MM.1S (cell line): ENCODE measurements at places on chromosomes 5 and 9.

GRCh38 chr5:72499730-72500129 is 7.5 kb downstream of the ZNF366 start:
- H3K36me3 ChIP-seq = no peaks in the 10 kb centered on the region
- H3K27ac ChIP-seq = no peak overlapping the region
- H3K27me3 ChIP-seq = no peaks in the 10 kb centered on the region
- DNase-seq = no peak
- no peaks in the 10 kb centered on the region for H3K4me1 ChIP-seq

GRCh38 chr9:97602430-97602829 is 30.7 kb downstream of the TSTD2 start:
- H3K36me3 ChIP-seq = 0 out of 2 replicates have a peak, but pooled peaks cover 2% of the 10 kb centered on the region
- no peak for DNase-seq
- peaks cover 16% of the 10 kb centered on the region for H3K4me1 ChIP-seq
- no peak overlapping the region for H3K27ac ChIP-seq
- H3K27me3 ChIP-seq = no peaks in the 10 kb centered on the region

DNA sequence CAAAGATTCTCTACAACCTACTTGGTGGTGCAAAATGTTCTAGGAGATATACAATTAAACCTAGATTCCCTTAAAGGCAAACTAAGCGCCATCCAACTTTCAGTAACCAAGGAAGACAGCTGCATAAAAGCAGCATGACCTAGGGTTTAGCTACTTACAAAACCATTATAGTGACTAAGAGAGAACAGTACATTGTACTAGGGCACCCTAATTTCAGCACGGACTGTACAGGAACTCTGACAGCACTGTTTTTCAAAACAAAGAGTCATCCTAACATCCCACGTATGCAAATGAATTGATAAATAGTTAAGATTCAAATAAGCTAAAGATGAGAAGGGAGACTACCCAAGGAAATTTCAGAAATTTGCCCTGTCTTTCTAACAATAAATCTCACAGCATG is 30.0 kb downstream of the STRBP start:
- H3K4me1 ChIP-seq = peaks cover 22% of the 10 kb centered on the region
- DNase-seq = no peak
- H3K36me3 ChIP-seq = no peaks in the 10 kb centered on the region
- H3K27ac ChIP-seq = no peak overlapping the region
- no peaks in the 10 kb centered on the region for H3K27me3 ChIP-seq

GRCh38 chr9:117906763-117907162 is 202.6 kb downstream of the TLR4 start:
- DNase-seq = no peak
- no peaks in the 10 kb centered on the region for H3K36me3 ChIP-seq
- no peak overlapping the region for H3K27ac ChIP-seq
- H3K27me3 ChIP-seq = no peaks in the 10 kb centered on the region

DNA sequence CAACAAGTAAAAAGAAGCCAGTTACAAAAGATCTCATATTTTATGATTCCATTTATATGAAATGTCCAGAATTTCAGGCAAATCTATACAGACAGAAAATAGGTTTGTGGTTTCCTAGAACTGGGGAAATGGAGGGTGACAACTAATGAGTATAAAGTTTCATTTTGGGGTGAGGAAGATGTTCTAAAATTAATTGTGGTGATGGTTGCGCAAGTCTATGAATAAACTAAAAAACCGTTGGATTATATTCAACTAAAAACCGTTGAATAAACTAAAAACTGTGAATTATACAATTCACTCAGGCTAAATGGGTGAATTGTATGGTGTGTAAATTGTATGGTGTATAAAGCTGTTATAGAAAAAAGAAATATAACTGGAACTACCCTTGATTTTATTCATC is 47.6 kb downstream of the ADAMTS6 start:
- no peak for DNase-seq
- H3K4me3 ChIP-seq = no peak overlapping the region
- H3K27ac ChIP-seq = no peak overlapping the region
- H3K27me3 ChIP-seq = no peaks in the 10 kb centered on the region

DNA sequence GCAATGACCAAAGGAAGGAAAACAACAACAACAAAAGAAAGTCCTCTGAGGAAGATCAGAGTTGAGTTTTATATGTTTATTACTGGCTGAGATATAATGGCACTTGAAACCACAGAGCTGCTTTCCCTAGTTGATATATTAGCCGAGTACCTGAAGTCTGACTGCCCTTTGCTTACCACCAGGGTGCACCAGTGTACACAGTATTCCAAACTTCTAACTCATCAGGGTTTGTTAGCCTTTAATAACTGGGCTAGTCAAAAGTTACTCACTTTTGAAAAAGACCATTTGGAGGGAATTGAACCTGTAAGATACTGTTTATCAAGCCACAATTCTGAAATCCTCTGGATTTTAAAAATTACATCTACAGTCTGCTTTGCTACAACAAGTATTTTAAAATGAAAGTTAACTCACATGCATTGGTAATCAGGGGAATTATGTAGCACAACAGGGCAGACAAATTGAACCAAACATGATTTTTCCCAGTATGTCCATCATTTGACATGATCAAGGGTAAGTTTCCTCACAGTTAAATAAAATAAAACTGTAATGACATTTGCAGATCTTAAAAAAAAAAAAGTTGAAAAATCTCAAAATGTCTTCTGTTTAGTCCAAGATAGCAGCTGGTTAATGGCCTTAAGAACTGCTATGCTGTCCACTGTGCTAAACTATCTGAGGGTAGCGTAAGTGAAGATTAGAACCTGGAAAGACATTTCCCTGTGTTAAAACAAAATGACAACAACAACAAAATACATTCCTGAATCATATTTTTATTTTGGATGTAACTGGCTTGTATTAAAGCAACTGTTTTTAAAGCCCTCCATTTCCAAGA is 57.3 kb upstream of the C6 start:
- DNase-seq = peak; percentile 54
- H3K27me3 ChIP-seq = no peaks in the 10 kb centered on the region
- no peaks in the 10 kb centered on the region for H3K4me1 ChIP-seq

GRCh38 chr9:20526500-20527319 is 95.6 kb downstream of the MLLT3 start:
- H3K4me3 ChIP-seq = no peak overlapping the region
- no peak for DNase-seq
- H3K27me3 ChIP-seq = no peaks in the 10 kb centered on the region
- no peaks in the 10 kb centered on the region for H3K36me3 ChIP-seq

DNA sequence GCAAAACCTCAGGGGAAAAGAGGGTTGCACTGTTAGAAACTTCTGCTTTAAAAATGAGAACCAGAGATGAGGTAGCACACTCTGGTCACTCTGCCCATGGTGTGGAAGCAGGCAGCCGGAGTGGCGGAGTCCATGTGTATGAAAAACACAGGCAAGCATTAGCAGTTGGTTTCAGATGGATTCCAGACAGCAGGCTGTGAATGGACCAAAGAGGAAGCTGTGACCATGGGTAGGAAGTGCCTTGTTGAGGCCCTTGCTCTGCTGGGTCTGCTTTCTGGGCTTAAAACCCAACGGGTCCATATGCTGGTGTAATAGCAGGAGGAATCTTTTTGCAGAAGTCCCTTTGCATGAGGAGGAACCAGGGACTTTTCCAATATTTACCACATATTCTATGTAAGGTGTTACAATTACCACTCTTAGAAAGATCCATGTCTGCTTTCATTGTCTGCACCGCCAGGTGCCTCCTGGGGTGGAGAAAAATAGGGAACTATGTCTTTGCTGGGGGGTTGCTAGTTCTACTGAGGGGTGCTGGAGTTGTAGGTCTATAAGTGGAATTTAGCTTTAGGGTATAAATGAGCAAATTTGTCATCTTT is 77.0 kb downstream of the ANKRD55 start:
- peak; percentile 23 for DNase-seq
- H3K27ac ChIP-seq = peak overlapping the region; percentile 86
- peaks cover 61% of the 10 kb centered on the region for H3K4me1 ChIP-seq

- H3K4me1 ChIP-seq = no peaks in the 10 kb centered on the region
- no peaks in the 10 kb centered on the region for H3K36me3 ChIP-seq
- DNase-seq = no peak
- no peak overlapping the region for H3K4me3 ChIP-seq
- H3K27me3 ChIP-seq = no peaks in the 10 kb centered on the region
These were observed 15.8 kb upstream of the FCHO2 start for GRCh38 chr5:72940082-72940481.

DNA sequence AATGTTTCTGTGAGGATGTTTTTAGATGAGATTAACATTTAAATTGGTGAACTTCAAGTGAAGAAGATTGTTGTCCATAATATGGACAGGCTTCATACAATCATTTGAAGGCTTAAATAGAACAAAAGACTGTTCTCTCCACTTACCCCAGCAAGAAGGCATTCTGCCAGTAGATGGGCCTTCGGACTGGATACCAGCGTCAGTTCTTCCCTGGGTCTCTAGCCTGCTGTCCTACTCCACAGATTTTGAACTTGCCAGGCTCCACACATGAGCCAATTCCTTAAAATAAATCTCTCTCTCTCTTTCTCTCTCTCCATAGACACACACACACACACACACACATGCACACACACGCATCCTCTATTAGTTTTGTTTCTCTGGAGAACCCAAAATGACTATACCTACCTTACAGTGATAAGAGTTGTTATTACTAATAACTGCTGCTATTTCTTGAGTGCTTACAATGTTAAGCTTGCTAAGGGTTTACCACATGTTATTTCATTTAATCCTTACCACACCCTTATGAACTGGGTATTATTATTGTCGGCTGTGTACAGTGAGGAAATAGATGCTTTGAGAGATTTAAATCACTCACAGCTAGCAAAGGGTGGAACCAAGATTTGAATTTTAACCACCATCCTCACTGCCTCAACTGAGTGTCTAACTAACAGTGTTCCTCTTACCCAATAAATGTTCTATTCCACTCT is 19.8 kb upstream of the IQGAP2 start:
- H3K4me1 ChIP-seq = 0 out of 2 replicates have a peak, but pooled peaks cover 6% of the 10 kb centered on the region
- no peaks in the 10 kb centered on the region for H3K27me3 ChIP-seq
- no peak overlapping the region for H3K27ac ChIP-seq
- no peak for DNase-seq

DNA sequence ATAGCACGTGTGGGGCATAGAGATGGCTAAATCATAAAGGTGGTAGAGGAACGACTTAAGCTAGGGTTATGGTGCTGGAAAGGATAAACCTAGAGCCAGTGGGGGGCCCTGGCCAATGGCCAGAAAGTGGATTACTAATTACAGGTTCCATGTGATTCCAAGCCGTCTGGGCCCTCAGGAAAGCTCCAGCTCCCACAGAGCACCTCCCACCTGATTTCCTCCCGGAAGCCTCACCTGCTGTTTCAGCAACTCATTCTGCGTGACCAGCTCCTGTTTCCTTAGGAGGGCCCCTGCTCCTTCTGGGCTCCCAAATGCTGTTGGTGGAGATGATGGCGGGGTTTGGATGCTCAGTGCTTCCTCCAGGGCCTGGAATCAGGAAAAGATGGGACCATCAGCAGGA is 16.2 kb downstream of the GPX3 start:
- H3K4me3 ChIP-seq = no peak overlapping the region
- no peaks in the 10 kb centered on the region for H3K4me1 ChIP-seq
- no peaks in the 10 kb centered on the region for H3K27me3 ChIP-seq
- H3K27ac ChIP-seq = no peak overlapping the region
- no peak for DNase-seq
- H3K36me3 ChIP-seq = peaks cover 5% of the 10 kb centered on the region

GRCh38 chr5:169037466-169037865 is 263.5 kb downstream of the SLIT3 start:
- no peaks in the 10 kb centered on the region for H3K27me3 ChIP-seq
- DNase-seq = no peak
- H3K4me1 ChIP-seq = no peaks in the 10 kb centered on the region
- no peak overlapping the region for H3K4me3 ChIP-seq
- no peaks in the 10 kb centered on the region for H3K36me3 ChIP-seq
- H3K27ac ChIP-seq = no peak overlapping the region

- H3K36me3 ChIP-seq = no peaks in the 10 kb centered on the region
- no peak overlapping the region for H3K4me3 ChIP-seq
These were observed 65.2 kb downstream of the MYO10 start for GRCh38 chr5:16870878-16871277.

- no peak overlapping the region for H3K27ac ChIP-seq
- no peaks in the 10 kb centered on the region for H3K36me3 ChIP-seq
- H3K4me3 ChIP-seq = no peak overlapping the region
- DNase-seq = no peak
- H3K27me3 ChIP-seq = no peaks in the 10 kb centered on the region
- no peaks in the 10 kb centered on the region for H3K4me1 ChIP-seq
These were observed 5.5 kb upstream of the SUSD3 start for GRCh38 chr9:93052791-93053540.

- H3K27me3 ChIP-seq = no peaks in the 10 kb centered on the region
- no peaks in the 10 kb centered on the region for H3K36me3 ChIP-seq
- DNase-seq = no peak
- H3K27ac ChIP-seq = no peak overlapping the region
- H3K4me1 ChIP-seq = no peaks in the 10 kb centered on the region
These were observed 128.7 kb upstream of the PIK3R1 start for GRCh38 chr5:68086857-68087256.
